ENCODE measurements at places on chromosomes 3 and 15. TPM values are rescaled to one million over a fixed set of nuclear protein-coding genes. Genes with fewer than 3 reads are reported as not detected.

Gene LRRIQ4
- not detected for polyA plus RNA-seq

Gene ITIH1
- polyA plus RNA-seq = not detected

Gene SNX33
- polyA plus RNA-seq = not detected

Gene ZNF654
- polyA plus RNA-seq = 16.3 TPM

Gene COMMD2
- polyA plus RNA-seq = 79.5 TPM

Gene HYAL1
- polyA plus RNA-seq = 0.15 TPM

Gene BCHE
- not detected for polyA plus RNA-seq

Gene KLF15
- polyA plus RNA-seq = not detected

Gene GABRA5
- polyA plus RNA-seq = not detected

Gene STXBP5L
- not detected for polyA plus RNA-seq

Gene SMAD6
- not detected for polyA plus RNA-seq

Gene OR5K1
- not detected for polyA plus RNA-seq

Gene TMCO5A
- not detected for polyA plus RNA-seq

Gene SCN5A
- not detected for polyA plus RNA-seq

Gene AMIGO3
- not detected for polyA plus RNA-seq

Gene PSTPIP1
- polyA plus RNA-seq = 26.8 TPM

Gene LRRC15
- not detected for polyA plus RNA-seq

Gene ENTPD3
- polyA plus RNA-seq = not detected

Gene SNX22
- 59.9 TPM for polyA plus RNA-seq

Gene SETD2
- polyA plus RNA-seq = 19.5 TPM

Gene TMEM158
- polyA plus RNA-seq = not detected

Gene ZNF770
- polyA plus RNA-seq = 180 TPM

Gene RASGRF1
- not detected for polyA plus RNA-seq

Gene IL17RE
- polyA plus RNA-seq = not detected

Gene ATP13A4
- not detected for polyA plus RNA-seq

Gene PRR20G
- polyA plus RNA-seq = not detected

Gene GOLGA6A
- not detected for polyA plus RNA-seq

Gene KLHL40
- polyA plus RNA-seq = not detected

Measured in naive B cell (primary cell).